GM12878 (cell line): ENCODE measurements at places on chromosomes 13 and 19. TPM values are rescaled to one million over a fixed set of nuclear protein-coding genes. Genes with fewer than 3 reads are reported as not detected.

The KCNRG gene
- polyA plus RNA-seq, result 0.40 and 0.53 TPM in 2 replicates

The BRME1 gene
- polyA plus RNA-seq, result 0.28 and 0.96 TPM in 2 replicates

The CHAF1A gene
- polyA plus RNA-seq, result 40.0 and 47.5 TPM in 2 replicates

The LRRC8E gene
- 0.25 TPM in 1 of 2 replicates, not detected in the other for polyA plus RNA-seq

GRCh38 chr13:86922936-86923335 lies 748.2 kb upstream of the SLITRK5 start:
- no peak for DNase-seq

GRCh38 chr13:85549819-85550218 lies 249.4 kb downstream of the SLITRK6 start:
- DNase-seq, result no peak

DNA sequence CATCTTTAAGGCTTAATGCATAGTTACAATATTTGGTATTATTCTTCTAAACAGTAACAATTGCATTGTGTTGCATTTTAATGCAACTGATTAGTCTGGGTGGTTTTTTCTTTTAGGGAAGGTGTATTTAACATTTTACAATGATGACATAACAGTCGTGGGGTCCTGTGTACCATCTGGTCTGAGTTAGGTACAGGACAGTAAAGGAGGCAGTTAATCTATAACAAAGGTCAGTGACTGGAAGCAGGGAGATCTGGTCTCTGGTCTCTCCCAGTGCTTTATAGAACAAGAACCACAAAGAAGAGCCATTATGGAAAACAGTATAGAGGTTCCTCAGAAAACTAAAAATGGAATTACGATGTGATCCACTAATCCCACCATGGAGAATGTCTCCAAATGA lies 2.7 kb upstream of the OR7G2 start:
- no peak for DNase-seq

DNA sequence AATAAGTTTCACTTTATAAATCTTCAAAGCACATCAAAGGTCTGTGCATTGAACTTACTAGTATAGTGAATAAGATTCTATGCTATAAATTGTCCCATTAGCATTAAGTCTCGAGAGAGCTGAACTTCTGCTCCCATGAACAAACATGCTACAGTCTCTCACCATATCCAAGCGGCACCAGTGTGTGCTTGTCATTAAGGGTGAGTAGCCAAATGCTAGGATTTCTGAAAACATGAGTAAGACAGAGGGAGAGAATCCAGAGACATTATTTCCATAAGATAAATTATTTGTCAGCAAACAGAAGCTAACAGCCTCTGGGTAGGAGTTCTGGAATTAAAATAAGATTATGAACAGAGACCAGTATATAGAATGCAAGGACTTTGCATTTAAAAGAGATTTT lies 2882.5 kb downstream of the PCDH9 start:
- DNase-seq, result no peak

DNA sequence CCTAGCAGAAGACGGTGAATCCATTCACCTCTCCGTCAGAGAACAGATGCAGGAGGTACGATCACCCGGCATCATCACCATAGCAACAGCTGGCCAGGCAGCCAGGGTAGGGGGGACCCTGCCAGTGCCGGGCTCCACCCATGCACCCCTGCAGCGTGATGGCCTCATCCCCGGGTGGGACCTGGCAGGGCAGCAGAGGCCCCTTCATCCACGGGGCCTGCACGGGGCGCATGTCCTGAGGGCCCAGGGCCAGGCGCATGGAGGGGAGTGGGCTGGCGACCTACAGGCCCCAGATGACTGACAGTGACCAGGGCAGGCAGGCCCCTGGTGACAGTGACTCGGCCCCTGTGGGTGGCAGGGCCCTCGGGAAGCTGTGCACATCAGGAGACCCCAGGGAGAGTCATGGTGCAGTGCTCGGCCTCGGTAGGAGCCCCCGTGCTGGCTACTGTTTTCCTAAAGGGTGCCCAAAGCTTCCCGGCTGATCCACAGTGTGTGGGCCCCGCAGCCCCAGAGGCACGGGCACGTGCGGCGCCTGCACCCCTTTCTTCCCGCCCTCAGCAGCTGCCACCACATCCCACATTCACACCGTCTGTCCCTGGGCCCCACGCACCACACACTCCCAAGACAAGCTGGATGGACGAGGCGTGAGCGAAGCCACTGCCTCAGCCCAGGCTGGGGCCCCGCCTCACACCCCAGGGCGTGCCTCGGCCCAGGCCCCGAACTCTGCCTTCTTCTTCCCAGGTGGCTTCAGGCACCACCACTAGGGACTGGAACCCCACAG lies 4.8 kb downstream of the RNF126 start:
- DNase-seq, result no peak

- DNase-seq, result no peak
These were observed 7.3 kb downstream of the PPP6R1 start for GRCh38 chr19:55251341-55252081.
